ENCODE measurements at places on chromosomes 7 and 10.

DNA sequence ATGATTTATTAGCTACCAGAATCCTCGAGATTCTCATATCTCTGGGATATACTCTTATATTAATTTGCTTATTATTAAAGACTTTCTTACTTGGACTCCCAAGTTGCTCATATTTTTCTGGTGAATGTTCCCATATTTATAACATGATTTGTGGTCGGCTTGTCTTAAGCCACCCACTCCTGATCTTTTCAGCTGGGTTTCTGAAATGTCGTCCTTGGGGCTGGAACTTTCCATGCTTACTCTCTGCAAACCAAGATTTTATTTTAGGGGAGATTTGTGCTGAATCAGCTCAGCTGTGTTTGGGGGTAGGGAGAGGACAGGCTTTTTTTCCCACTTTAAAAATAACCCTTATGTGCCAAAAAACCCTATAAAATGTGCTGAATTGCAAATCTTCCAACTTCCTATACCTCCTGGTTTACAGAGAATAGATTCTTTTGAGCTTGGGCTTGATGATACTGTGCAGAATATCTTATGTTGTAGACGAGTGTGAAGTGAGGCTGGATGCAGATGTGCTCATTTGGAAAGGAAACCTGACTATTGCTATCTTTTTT, 162.1 kb downstream of the SND1 start:
- DNase-seq: no peak

DNA sequence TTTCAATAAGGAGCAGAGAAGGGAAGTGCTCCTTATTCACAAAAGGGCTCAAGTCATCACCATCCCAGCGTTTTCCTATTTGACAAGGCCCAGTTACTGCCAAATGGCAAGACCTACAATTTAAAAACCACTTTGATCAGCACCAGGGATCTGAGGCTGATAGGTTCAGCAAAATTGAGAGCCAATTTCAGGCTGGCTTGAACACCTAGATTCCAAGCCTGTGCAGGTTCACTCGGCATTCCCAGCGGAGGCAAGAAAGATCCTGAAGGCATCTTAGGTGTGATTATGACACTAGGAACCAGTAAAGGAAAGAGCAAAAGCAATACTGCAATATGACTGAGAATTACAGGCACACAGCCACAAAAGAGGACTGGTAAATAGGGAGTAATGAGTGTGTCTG, 441.4 kb downstream of the CALN1 start:
- no peak for DNase-seq

DNA sequence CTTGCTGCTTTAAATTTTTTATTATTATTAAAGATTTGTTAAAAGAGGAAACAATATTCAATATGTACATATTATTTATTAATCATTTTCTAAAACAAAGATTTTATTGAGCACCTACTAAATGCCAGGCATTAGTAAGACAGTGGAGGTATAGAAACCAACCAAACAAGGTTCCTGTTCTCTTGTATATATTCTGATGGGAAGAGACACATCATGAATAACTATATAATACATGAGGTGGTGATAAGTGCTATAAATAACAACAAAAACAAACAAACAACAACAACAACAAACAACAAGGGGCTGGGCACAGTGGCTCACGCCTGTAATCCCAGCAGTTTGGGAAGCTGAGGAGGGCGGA, 630 bp upstream of the LIPA start:
- no peak for DNase-seq

- no peak for DNase-seq
Measured at GRCh38 chr10:46297406-46298204, 10.8 kb downstream of the ANTXRL start.

- DNase-seq: no peak
Measured at GRCh38 chr7:130959743-130960207, 225.8 kb upstream of the KLF14 start.

DNA sequence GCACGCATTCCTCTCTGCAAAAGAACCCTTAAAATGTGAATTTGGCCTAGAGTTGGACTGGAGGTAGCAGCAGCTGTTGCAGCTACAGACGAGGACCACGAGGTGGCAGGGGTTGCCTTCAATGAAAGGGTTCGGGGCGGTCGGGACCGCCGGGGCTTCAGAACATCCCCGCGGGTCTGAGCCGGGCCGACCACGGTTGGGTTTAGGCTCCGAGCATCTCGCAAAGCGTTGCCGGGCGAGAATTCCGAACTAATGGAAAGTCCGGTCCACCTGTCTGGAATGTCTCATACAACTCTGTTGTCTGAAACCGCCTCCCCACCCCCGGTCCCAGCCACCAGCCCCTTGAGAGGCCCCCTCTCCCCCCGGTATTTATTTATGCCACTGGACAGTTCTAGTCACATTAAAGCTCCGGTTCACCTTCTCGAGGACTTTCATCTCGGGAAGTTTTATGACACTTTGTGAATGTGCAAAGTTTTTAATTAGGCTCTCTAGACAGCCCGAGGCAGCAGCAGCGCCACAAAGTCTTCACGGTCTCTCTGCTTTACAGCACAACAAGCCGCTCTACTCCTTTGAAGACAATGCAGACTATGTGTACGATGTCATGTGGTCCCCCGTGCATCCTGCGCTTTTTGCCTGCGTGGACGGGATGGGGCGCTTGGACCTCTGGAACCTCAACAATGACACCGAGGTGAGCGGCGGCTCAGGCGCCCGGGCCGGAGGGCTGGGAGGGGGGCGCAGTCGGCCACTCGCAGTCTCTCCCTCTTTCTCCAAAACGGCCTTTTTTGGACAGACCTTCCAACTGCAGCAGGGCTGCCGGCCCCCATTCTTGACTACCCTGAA, 246.2 kb downstream of the SLC25A13 start:
- no peak for DNase-seq

Data from CMK (cell line).